ENCODE measurements at places on chromosomes 7 and 10.

- peak; percentile 91 for DNase-seq
- no peak overlapping the region for H3K4me3 ChIP-seq
- no peaks in the 10 kb centered on the region for H3K27me3 ChIP-seq
Observed at GRCh38 chr10:132912713-132913558, 29.4 kb downstream of the CFAP46 start.

DNA sequence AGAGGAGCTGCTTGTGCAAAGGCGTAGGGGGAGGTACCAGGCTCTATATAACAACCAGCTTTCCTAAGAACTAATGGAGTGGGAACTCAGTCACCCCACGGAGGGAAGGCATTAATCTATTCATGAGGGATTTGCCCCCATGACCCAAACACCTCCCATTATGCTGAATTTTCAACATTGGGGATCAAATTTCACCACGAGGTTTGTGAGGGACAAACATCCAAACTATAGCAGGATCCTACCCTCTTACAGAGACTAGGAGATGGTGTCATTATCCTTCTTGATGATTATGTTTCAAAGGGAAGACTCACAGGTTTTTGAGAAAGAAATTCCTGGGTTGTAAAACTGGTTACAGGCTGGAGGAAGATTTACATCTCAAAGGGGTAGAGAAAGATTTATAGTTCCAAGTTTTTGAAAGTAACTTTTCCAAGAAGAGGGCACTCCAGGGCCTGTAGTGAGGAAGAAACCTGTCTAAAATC lies 295.0 kb upstream of the DKK1 start:
- no peaks in the 10 kb centered on the region for H3K36me3 ChIP-seq
- H3K4me3 ChIP-seq: no peak overlapping the region
- no peak overlapping the region for H3K27ac ChIP-seq
- no peaks in the 10 kb centered on the region for H3K4me1 ChIP-seq
- peak; percentile 48 for DNase-seq

DNA sequence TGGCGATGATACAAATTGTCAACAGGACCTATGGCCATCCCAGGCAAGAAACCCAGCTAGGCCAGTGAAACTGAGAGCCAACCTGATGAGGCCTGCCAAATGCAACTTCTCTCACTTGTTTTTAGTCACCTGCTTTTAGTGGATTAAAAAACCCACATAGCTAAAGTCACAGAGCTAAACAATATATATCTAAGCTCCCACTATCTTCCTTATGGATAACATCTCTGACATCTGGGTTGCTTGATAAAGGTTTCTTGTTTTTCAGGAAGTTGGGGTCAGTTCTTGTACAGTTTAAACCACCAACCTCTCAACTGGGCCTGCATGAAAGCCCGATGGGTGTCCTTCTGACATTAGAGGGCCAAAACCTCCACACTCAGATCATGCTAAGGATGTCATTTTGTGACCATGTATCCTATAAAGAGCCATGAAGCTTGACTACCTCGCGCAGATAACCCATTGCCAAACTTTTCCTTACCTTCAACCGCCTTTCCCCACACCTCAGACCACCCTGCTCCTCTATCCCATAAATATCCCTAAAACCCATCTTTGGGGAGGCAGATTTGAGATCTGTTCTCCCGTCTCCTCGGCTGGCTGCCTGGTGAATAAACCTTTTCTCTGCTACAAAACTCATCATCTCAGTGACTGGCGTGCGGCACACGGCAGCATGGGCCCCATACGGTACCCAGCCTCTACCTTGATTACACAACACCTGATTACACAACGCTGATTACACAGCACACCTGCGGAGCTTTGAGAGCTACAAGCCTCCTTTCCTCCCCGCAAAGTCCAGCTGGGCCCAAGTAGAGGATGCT lies 797 bp upstream of the STMP1 start:
- no peaks in the 10 kb centered on the region for H3K27me3 ChIP-seq
- no peak for DNase-seq
- peak overlapping the region; percentile 62 for H3K4me3 ChIP-seq
- H3K27ac ChIP-seq: peak overlapping the region; percentile 86
- peaks cover 10% of the 10 kb centered on the region for H3K4me1 ChIP-seq

DNA sequence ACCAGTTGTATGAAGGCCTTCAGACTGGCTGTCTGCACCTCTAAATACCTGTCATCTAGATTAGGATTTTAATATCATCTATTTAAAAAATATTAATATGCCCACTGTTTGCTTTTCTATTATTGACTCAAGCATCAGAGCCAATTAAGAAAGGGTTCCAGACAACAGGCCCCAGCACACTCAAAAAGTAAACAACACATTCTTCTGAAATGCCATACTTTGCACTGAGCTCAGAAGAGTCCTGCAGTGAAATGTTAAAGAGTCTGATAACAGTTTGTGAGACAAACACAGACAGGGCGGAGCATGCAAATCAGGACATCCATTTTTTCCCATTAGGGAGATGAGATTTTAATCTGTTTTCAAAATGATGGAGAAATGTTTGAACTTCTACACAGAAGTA lies 45.9 kb upstream of the KLF6 start:
- no peak overlapping the region for H3K27ac ChIP-seq
- H3K4me3 ChIP-seq: no peak overlapping the region
- no peaks in the 10 kb centered on the region for H3K36me3 ChIP-seq
- no peaks in the 10 kb centered on the region for H3K27me3 ChIP-seq
- no peaks in the 10 kb centered on the region for H3K4me1 ChIP-seq

DNA sequence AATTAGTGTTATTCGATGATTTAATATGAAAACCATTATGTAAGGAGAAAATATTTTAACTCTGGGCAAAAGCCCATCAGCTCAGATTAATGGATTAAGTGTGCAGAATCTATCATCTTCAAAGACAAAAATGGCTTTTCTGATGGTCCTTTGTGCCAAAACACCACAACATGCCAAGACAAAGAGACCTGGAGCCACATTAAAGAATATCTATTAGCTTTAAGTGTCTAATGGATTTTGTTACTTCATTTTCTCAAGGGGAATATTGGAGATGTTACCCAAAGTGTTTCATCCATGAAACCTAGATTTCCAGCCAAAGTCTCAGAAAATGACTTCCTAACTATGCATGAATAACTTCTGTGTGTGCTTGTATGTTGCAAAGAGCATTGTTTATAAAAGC lies 57.3 kb downstream of the MKX start:
- H3K27ac ChIP-seq: no peak overlapping the region
- DNase-seq: no peak
- H3K27me3 ChIP-seq: no peaks in the 10 kb centered on the region

DNA sequence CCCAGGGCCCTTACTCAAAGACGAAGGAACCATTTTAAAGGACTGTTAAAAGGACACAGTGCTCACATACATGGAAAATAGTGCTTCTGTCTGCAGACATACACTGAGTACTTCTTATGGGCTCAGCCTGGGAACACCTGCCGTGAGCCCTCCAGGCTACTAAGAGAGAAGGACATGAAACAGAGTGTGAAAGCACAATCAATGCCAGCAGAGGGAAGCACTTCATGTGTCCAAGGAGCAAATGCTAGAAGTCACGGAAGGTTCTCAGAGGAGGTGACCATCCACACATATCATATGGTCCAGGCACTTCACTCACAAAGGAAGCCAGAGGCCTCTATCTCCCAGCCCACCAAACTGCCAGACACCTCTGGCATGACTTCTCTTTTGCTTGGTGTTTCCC lies 15.5 kb downstream of the ELMO1 start:
- H3K4me1 ChIP-seq: no peaks in the 10 kb centered on the region
- no peak overlapping the region for H3K27ac ChIP-seq
- no peaks in the 10 kb centered on the region for H3K36me3 ChIP-seq

- no peaks in the 10 kb centered on the region for H3K4me1 ChIP-seq
- no peaks in the 10 kb centered on the region for H3K36me3 ChIP-seq
- H3K4me3 ChIP-seq: no peak overlapping the region
- H3K27ac ChIP-seq: no peak overlapping the region
- DNase-seq: peak; percentile 41
Observed at GRCh38 chr7:6647080-6647479, 10.0 kb downstream of the ZNF316 start.

GRCh38 chr10:10235003-10235402 lies 782.7 kb upstream of the CELF2 start:
- no peak overlapping the region for H3K4me3 ChIP-seq
- no peaks in the 10 kb centered on the region for H3K27me3 ChIP-seq
- H3K27ac ChIP-seq: no peak overlapping the region
- no peaks in the 10 kb centered on the region for H3K36me3 ChIP-seq
- H3K4me1 ChIP-seq: no peaks in the 10 kb centered on the region
- no peak for DNase-seq

DNA sequence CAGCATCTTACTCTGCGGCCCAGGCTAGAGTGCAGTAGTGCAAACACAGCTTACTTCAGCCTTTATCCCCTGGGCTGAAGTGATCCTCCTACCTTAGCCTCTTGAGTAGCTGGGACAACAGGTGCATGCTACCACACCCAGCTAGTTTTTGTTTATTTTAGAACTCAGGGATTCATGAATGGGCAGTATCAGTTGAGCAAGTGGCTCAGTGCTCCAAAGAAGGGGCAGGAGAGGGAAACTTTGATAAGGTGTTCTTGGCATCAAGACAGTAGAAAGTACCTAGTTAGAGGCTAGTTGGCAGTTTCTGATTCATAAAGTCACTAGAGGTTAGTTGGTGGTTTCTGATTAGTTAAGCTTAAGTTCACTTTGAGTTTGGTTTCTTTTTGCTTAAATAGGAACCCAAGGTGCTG lies 18.4 kb downstream of the TRIM24 start:
- no peak for DNase-seq
- no peaks in the 10 kb centered on the region for H3K27me3 ChIP-seq
- no peaks in the 10 kb centered on the region for H3K4me1 ChIP-seq
- no peak overlapping the region for H3K4me3 ChIP-seq

GRCh38 chr10:15216700-15217099 lies 48.2 kb upstream of the NMT2 start:
- no peaks in the 10 kb centered on the region for H3K4me1 ChIP-seq
- H3K27ac ChIP-seq: no peak overlapping the region
- H3K36me3 ChIP-seq: peaks cover 4% of the 10 kb centered on the region
- no peak overlapping the region for H3K4me3 ChIP-seq

DNA sequence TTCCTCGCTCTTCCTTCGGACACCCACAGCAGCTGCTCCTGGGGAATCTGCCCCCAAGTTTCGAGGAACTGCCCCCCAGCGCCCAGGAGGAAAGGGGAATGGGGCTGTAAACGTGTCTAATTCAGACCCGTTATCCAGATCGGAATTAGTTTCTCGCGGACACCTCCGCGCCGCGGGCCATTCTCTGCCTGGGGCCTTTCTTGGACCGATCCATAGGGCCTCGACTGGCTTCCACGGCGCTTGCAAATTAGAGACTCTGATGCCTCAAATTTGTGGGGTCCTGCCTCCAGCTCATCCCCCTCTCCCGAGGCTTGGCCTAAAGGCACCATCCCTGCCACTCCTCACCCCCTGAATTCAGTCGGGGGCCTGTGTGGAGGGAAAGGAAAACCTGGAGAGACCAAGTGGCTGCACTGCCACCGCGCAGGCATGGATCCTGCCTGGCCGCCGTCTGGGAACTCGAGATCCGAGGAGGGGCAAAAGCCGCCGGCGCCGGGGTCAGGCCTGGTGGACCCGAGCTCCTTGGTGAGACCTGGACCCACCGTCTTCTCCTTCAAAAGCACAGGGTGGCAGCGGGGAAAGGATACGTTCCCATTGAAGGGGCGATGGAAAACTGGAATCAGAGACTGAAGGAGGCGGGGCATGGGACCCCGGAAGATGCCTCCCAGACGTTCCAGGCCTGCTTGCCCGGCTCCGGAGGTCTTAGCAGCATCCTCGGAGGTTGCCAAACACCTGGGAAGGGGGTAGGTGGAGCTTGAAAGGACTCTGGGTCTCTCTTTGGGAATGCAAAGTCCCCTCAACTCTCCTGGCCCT lies 13.7 kb downstream of the LBX1 start:
- H3K4me3 ChIP-seq: no peak overlapping the region
- no peaks in the 10 kb centered on the region for H3K4me1 ChIP-seq
- DNase-seq: no peak
- peaks cover 58% of the 10 kb centered on the region for H3K27me3 ChIP-seq
- H3K36me3 ChIP-seq: no peaks in the 10 kb centered on the region

GRCh38 chr10:103254538-103255325 lies 9.0 kb downstream of the RPEL1 start:
- no peak overlapping the region for H3K27ac ChIP-seq
- H3K4me1 ChIP-seq: no peaks in the 10 kb centered on the region
- no peaks in the 10 kb centered on the region for H3K27me3 ChIP-seq

GRCh38 chr10:17878896-17879295 lies 69.7 kb downstream of the MRC1 start:
- no peaks in the 10 kb centered on the region for H3K4me1 ChIP-seq
- no peaks in the 10 kb centered on the region for H3K27me3 ChIP-seq
- no peaks in the 10 kb centered on the region for H3K36me3 ChIP-seq
- DNase-seq: peak; percentile 20
- no peak overlapping the region for H3K27ac ChIP-seq

DNA sequence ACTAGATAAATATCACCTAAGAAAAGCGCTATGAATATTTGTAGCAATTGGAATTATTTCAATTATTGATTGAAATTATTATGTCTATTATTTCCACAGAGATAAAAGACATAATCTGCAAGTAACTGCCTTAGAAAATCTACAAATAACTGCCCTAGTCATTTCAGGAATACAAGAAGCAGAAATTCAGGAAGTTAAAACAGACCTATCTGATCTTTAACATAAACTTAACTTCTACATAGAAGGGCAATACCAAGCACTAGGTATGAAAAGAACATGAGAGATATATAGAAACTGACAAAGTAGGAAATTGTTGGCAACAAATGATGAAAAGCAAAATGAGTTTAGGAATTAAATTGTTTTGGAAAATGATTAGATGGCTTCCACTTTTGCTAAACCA lies 31.8 kb upstream of the AKR1B10 start:
- DNase-seq: no peak
- no peak overlapping the region for H3K27ac ChIP-seq
- no peaks in the 10 kb centered on the region for H3K4me1 ChIP-seq
- no peak overlapping the region for H3K4me3 ChIP-seq
- no peaks in the 10 kb centered on the region for H3K36me3 ChIP-seq

DNA sequence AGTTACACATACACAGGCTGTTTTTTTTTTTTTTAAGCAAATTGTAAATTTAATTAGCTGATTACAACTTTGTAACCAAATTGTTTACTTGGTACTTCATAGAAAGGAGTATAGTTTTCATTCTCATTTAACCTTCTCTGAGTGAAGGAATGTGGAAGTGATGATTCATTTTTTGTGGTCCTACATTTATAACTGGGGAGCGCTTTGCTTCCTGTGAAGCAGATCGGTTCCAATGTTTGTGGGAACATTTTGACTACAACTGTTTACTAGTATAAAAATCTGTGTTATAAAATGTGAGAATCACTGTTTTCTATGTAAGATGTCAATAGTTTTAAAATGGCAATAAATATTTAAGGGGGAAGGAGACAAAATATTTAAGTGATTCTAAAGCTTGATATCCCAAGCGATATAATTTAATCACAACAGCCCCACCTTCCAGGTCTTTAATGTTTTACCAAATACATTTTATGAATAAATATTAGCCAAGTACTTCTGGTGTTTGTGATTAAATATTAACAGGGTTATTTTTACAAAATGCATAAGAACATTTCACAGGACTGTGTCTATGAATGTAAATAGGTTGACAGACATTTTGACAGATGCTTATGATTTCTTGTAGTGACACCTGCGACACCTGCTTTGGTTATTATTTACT lies 57.1 kb downstream of the NXPH1 start:
- no peak overlapping the region for H3K27ac ChIP-seq
- H3K4me3 ChIP-seq: no peak overlapping the region
- H3K4me1 ChIP-seq: no peaks in the 10 kb centered on the region
- no peak for DNase-seq
- no peaks in the 10 kb centered on the region for H3K36me3 ChIP-seq

- H3K4me3 ChIP-seq: no peak overlapping the region
- H3K27me3 ChIP-seq: no peaks in the 10 kb centered on the region
- H3K36me3 ChIP-seq: no peaks in the 10 kb centered on the region
- no peaks in the 10 kb centered on the region for H3K4me1 ChIP-seq
Observed at GRCh38 chr10:18261063-18261610, 120.9 kb downstream of the CACNB2 start.
